ENCODE measurements at places on chromosomes 7 and 10. TPM values are rescaled to one million over a fixed set of nuclear protein-coding genes. Genes with fewer than 3 reads are reported as not detected.

Gene DPYSL4
- total RNA-seq: 8.2 TPM

Gene CLRN3
- not detected for total RNA-seq

Gene VAX1
- total RNA-seq: not detected

Gene MLXIPL
- not detected for total RNA-seq

Gene IFIT2
- 5.9 TPM for total RNA-seq

Gene AP1S1
- total RNA-seq: 198 TPM

Gene LRRC4
- 0.60 TPM for total RNA-seq

Gene CYP3A7
- not detected for total RNA-seq

Gene NKX2-3
- total RNA-seq: not detected

Gene CTNNA3
- total RNA-seq: not detected

Gene HOXA5
- total RNA-seq: 13.8 TPM

Gene WNT8B
- total RNA-seq: not detected

Gene LIPN
- total RNA-seq: not detected

Gene TUBAL3
- 0.07 TPM for total RNA-seq

Gene ENKUR
- 0.39 TPM for total RNA-seq

Gene SGPL1
- 8.5 TPM for total RNA-seq

Gene NPFFR1
- not detected for total RNA-seq

Gene PFKFB3
- total RNA-seq: 28.6 TPM

Gene NODAL
- not detected for total RNA-seq

Gene SLC16A12
- total RNA-seq: not detected

Gene RAB19
- not detected for total RNA-seq

Gene GHRHR
- not detected for total RNA-seq

Gene EIF5AL1
- total RNA-seq: 0.74 TPM

Gene PNLIPRP3
- not detected for total RNA-seq

Gene CALML5
- total RNA-seq: not detected

Gene ZNF488
- 0.07 TPM for total RNA-seq

Gene NCF1
- total RNA-seq: 0.40 TPM

Gene TLL2
- total RNA-seq: 0.27 TPM

Gene FUOM
- 25.6 TPM for total RNA-seq

Gene CPA2
- not detected for total RNA-seq

Gene ADCYAP1R1
- not detected for total RNA-seq

Gene KCNIP2
- total RNA-seq: not detected

Gene TMEM176B
- total RNA-seq: not detected

Gene RAMP3
- total RNA-seq: 7.0 TPM

Gene ZNF518A
- total RNA-seq: 4.9 TPM

Gene ZCCHC24
- total RNA-seq: 5.2 TPM

Gene PCLO
- total RNA-seq: 0.33 TPM

Measured in mammary microvascular endothelial cell (primary cell).